ENCODE measurements at places on chromosomes 5 and 9.

DNA sequence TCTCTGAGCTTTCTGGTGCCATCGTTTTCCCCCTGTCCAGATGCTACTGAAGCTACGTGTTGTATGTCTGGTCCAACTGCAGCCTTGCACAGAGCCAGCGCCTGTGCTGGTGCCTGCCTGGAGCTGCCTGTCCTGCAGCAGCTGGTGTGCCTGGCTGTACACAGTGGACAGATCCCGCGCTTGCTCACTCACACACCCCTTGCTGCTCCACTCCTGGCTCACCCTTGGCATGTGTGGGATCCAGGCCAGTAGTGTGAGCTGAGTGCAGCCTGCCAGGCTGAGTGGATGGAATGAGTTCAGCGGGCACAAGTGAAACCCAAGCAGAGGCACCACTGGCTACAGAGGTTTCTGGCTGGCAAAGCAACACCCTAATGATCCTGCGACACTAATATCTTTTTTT is 40.4 kb downstream of the FER start:
- DNase-seq = no peak

- DNase-seq = no peak
These were observed 28.6 kb downstream of the MARCHF3 start for GRCh38 chr5:127001621-127002296.

DNA sequence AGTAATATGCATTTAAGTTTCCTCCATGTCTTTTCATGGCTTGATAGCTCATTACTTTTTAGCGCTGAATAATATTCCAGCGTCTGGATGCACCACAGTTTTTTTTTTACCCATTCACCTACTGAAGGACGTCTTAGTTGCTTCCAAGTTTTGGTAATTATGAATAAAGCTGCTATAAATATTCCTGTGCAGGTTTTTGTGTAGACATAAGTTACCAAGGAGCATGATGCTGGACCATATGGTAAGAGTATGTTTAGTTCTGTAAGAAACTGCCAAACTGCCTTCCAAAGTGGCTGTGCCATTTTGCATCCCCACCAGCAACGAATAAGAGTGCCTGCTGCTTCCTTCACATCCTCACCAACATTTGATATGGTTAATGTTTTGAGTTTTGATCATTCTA is 195.6 kb downstream of the PIK3R1 start:
- no peak for DNase-seq

DNA sequence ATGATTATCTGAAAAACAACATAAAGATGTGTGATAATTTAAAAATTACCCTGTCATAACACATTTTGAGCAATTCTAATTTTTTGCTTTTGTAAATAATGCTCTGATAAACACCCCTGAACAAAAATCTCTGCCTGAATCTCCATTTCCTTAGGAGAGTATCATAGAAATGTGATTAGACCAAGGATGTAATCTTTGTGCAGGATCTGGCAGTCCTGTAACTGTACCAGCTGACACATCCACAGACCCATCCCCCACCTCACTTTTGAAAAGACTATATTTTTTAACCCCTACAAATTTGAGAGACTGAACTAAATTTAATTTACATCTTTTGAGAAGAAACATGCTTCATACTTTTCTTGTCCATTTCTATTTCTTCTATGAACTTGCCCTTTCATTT is 101.7 kb downstream of the GNAQ start:
- DNase-seq = no peak

- no peak for DNase-seq
These were observed 39.2 kb downstream of the DCAF10 start for GRCh38 chr9:37839496-37840461.

DNA sequence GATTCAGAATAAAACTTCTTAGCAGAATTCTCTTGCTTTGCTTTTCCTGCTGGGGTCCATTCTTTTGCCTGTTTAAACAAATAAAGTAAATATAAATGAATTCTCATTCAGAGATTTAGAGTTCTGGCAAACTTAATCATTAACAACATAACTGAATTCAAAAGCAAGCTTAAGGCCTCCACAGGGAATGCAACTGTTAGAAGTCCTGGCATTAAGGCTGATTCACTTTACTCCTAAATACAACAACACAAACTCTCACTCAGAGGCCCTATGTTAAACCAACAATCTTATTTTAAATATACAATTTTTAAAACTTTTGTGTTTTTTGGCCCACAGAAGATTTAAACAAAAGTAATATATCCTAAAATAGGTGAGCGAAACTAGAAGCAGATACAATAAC is 178.3 kb downstream of the AP3B1 start:
- DNase-seq = no peak

DNA sequence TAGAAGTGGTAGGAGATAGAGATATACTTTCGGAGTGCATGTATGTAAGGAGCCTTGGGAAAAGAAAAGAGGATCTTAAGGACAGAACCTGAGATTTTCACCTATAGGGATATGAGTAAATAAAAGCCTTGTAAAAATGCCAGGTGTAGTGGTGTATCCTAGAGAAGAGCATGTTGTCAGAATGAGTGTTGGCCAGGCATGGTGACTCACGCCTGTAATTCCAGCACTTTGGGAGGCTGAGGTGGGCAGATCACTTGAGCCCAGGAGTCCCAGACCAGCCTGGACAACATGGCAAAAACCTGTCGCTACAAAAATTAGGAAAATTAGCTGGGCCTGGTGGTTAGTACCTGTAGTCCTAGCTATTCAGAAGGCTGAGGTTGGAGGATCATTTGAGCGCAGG is 76.0 kb downstream of the IPO11 start:
- DNase-seq = no peak

Data from memory B cell (primary cell).